ENCODE measurements at places on chromosomes 1 and 21. TPM values are rescaled to one million over a fixed set of nuclear protein-coding genes. Genes with fewer than 3 reads are reported as not detected.

Gene TSTD1
- total RNA-seq: not detected

Gene FCRL1
- total RNA-seq: not detected

Gene PRDM16
- total RNA-seq: 0.31 TPM

Gene DSCAM
- total RNA-seq: not detected

Gene NBPF20
- 3.5 TPM for total RNA-seq
